ENCODE measurements at places on chromosomes 6 and 20.
A peak's percentile ranks its signal among the peaks of the same experiment; 100 is the strongest.

- DNase-seq, result no peak
These were observed 144.1 kb upstream of the KCNK16 start for GRCh38 chr6:39466631-39467030.

GRCh38 chr6:44062771-44063560 lies 64.3 kb downstream of the MRPL14 start:
- DNase-seq, result no peak

- no peak for DNase-seq
These were observed 63.5 kb downstream of the GINS1 start for GRCh38 chr20:25471020-25471419.

- DNase-seq, result no peak
These were observed 51.0 kb upstream of the TFAP2A start for GRCh38 chr6:10465629-10466499.

GRCh38 chr6:159053781-159054398 lies 9.1 kb upstream of the TAGAP start:
- DNase-seq, result no peak

DNA sequence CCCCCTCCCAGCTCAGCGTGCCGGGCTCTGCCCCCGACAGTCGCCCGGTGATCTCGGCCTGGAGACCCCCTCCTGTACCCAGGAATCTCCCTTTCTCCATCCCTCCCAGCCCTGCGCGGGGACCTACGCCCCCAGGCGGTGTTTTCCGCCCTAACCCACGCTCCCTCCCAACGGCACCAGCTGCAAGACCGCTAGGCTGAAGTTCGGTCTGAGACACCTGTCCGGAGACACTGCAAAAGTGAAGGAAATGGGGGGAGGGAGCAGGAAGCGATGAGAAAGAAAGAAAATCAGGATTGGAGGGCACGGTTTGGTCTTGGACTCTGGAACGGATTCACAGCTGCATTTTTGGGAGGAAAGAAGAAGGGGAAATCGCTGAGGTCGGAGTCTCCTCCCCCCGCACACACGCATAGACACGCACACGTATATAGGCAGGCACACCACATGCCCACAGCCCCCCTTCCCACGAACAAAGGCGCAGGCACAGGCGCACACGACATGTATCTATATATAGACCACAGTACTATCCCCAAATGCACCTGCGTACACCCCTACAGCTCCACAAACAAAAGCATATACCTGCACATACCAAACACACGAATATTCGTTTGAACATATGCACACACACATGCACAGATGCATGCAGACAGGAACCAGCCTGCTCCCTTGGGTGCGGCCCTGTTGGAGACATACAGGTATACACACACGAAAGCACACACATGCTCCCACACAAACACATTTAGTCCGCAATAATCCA lies 1.0 kb downstream of the SLC32A1 start:
- no peak for DNase-seq

- DNase-seq, result no peak
These were observed 598.4 kb upstream of the ZNF337 start for GRCh38 chr20:26295006-26295405.

DNA sequence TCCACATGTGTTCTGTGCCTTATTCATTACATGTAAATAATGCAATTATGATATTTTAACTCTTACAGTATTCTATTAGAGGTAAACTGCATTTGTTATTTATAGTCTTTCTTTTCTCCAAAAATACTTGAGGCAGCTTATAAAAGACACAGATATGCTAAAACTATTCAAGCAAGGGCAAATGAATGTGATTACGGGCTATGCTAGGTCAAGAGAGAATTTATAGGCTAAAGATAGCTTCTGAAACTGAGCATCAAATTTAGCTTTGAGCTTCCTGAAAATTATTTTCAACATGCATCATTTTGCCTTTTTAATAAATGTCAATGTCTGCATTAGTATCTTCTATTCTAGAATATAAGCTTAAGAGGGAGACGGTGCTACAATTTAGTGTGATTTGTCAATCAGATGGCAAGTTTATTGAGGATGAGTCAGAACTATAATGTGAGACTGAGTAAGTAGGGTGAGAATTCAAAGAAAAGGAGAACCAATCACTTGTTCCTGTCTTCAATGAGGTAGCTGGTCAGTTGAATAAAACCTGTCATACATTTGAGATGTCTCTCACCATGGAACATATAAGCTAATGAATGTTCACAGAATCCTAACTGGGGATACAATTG lies 669.4 kb upstream of the CITED2 start:
- no peak for DNase-seq

- DNase-seq, result no peak
These were observed 2.1 kb downstream of the APOBEC2 start for GRCh38 chr6:41055149-41055548.

GRCh38 chr6:158284007-158284875 lies 28.0 kb upstream of the TULP4 start:
- DNase-seq, result no peak

- DNase-seq, result no peak
These were observed 95.9 kb upstream of the DTNBP1 start for GRCh38 chr6:15758631-15759215.

DNA sequence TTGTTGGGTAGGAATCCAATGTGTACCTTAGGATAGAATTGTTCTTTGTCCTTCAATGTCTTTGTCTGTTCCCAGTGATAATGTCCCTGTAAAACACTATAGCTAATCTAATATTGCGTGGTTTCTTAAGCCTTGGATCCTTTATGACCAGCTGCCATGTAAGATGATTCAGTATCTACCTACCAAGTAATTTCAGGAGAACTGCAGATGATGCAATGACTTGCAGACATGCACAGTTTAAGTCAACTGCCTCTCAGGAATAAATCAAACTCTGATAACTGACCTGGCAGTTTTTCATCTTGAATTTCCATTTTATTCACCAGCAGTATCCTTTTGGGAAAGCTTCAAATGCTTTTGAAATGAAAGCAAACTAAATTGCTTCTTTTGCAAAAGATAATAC lies 157.8 kb downstream of the TPBG start:
- DNase-seq, result no peak

- DNase-seq, result no peak
These were observed 256.1 kb upstream of the KCNQ5 start for GRCh38 chr6:72365773-72366172.

DNA sequence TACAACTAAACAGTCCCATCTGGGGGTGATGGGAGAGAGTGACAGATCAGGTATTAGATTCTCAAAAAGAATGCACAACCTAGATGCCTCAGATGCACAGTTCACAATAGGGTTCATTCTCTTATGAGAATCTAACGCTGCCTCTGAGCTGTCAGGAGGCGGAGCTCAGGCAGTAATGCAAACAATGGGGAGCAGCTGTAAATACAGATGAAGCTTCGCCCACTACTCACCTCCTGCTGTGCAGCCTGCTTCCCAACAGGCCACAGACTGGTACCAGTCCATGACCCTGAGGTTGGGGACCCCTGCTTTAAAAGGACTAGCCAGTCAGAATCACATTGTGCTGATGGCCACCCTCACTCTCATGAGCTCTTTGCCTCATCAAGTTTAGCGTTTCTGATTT lies 247.0 kb upstream of the KCNQ5 start:
- DNase-seq, result no peak

DNA sequence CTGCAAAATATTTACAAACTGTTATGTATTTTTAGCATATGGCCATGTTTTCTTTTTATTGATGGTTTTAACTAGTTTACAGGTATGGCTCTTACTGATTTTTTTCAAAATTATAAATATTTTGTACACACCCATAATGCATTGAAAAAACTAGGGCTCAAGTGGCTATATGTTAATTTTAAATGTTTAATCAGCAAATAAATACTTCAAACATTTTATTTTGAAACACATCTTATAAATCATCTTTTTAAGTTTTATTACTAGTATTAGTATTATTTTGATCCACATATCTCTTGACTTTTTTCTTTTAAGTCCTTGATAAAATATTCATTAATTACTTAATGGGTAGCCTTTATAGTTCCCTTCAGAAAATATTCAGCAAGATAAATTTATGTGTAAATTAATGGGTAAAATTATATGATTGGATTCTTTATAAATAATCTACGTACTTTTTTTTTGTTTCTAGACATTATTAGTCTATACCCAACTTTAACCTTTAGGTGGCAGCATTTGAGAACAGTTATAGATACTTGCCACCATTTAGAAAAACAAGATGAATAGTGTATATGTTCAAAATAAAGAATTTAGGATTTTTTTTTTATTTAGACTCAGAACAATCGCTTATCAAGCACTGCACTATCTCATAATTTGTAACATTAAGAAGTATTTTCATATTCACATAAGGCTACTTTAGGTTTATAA lies 241.9 kb downstream of the ADGRB3 start:
- no peak for DNase-seq

DNA sequence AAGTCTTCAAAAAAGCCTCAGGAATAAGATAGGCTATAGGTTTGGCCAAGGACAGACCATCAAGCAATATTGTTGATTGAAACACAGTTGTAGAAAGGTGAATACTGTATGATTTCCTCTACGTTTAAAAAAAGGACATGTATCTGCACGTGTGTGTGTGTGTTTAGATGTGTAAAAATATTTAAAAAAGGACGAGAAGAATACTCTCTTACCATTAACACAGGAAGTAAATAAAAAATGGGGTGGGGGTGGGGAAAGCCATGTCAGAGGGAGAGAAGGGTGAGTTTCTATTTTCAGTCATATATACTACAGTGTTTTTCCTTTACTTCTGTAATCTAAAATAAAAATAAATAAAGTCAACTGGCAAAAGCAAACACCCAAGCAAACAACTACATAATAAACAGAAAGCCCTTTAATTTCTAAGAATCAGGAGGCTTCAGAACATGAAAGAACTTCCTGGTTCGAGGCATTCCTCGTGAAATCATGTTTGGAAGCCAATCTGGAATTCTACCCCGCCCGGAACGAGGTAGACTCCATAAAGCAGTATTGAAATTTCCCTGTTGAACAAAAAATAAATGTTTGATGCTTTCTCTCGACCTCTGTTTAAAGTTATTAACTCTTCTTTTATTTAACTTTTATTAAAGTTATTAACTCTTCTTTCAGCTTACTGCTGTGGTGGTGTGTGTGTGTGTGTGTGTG lies 158.1 kb upstream of the ZNF217 start:
- no peak for DNase-seq

DNA sequence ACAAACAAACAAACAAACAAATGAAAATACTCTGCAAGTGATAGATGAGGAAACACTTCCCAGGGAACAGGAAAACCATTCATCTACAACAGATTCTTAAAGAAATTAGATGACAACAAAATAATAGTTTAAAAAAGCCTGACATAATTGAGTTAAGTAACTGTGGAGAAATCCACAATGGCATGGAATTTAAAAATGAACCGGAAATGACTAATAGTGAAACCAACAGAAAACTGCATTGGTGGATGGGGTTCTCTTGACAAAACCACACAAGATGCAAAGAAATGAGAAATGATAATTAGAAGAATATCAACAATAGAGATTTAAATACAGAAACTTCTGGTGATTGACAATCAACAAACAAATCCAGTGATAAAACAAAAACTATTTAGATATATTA lies 785.6 kb downstream of the QKI start:
- no peak for DNase-seq

GRCh38 chr6:81751388-81752083 lies 945 bp downstream of the TENT5A start:
- DNase-seq, result peak; percentile 25

GRCh38 chr6:141212296-141212695 lies 920.4 kb upstream of the GJE1 start:
- DNase-seq, result no peak

DNA sequence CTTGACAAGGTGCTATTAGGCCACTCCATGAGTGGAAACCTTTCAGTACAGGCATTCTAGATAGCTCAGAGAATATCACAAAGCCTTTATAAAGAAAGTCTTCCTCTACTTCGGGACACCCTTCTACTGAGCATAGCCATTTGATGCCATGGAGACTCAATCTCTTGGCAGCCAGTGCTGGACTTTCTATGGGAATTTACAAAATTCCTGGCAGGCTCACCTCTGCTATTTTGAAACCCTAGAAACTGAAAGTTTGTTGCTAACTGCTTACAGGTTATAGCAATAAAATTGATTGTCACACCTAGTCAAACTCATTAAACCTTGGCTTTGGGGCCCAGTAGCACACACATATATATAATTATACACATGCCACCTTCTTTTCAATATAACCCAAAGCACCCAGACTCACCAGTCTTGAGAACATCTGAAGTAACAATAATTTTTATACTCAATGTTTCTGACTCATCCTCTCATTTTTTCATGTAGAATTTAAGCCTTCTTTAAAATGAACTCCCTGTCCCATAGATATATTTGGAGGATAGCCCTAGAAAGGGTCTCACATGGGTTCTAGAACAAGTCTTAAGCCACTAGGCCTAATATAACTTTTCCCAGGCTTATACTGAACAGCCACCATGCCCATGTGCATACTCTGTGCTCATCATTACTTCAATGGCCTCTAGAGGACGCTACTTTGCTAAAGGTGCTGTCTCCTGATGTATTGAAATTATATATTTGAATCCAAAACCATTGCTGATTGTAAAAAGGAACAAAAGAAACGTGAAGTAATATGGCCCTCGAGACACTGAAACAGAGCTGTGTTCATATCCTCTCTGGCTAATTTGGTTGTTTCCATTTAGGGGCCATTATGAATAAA lies 368.1 kb upstream of the MARCKS start:
- no peak for DNase-seq

GRCh38 chr6:141634269-141634668 lies 498.5 kb upstream of the GJE1 start:
- no peak for DNase-seq

GRCh38 chr20:15937179-15937578 lies 636.1 kb downstream of the KIF16B start:
- no peak for DNase-seq

- no peak for DNase-seq
These were observed 32.6 kb upstream of the SLC35D3 start for GRCh38 chr6:136889271-136890193.

- no peak for DNase-seq
These were observed 37.6 kb downstream of the SLC2A10 start for GRCh38 chr20:46746956-46747526.

DNA sequence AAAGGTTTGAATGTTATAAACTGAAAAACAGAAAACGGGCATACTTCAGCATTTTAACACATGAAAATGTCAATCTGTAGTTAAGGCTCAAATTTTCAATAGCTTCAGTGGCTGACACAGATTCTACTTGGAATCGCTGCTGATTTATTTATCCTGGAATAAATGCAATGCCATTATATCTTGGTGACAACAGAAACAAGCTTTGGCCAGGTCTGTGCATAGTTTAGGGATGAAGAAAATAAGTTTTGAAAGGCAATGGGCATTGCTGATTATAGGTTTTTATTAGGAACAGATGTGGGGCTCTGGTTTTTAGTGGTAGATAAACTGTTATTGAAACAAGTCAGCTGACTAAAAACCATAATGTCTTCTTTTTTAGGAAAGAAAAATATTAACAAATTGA lies 96.8 kb upstream of the SOX4 start:
- no peak for DNase-seq

DNA sequence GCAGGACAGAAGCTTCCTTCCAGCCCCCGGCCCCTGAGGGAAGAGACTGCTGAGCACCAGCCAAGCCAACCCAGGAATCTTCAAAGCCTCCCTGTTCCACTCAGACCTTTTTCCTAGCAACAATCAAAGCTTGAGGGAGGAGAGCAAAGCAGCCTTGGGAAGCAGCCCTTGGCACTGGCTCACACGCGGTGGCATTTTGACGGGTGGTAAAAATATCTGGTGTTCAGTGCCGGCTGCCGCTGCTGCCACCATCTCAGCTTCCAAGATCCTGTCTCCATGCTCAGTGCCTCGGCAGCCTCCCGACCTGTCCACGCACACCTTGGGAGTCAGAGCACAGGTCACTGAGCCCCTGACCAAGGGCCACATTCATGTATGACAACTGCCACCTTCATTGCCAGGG lies 170.1 kb downstream of the LRFN2 start:
- DNase-seq, result no peak

Data from activated naive CD4-positive, alpha-beta T cell (primary cell).